ENCODE measurements at places on chromosomes 1 and 21. TPM values are rescaled to one million over a fixed set of nuclear protein-coding genes. Genes with fewer than 3 reads are reported as not detected.

DNA sequence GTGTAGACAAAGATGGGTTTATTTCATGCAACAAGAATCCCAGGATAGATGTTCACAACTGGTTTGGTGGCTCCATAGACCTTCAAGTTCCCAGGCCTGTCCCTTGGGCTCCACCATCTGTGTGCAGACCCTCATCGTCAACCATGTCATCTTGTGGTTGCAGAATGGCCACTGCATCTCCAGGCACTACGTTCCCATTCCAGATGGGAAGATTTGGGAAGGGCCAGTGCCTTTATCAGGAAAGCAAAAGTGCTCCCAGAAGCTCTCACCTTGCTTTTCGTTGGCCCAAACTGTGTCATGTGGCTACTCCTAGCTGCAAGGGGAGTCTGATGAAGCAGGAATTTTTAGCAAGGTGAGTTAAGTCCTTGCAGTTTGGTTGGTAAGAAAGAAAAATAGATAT, 12.8 kb downstream of the TMCC2 start:
- DNase-seq: no peak

- no peak for DNase-seq
These were observed 36.0 kb downstream of the ALG6 start for GRCh38 chr1:63403386-63403785.

DNA sequence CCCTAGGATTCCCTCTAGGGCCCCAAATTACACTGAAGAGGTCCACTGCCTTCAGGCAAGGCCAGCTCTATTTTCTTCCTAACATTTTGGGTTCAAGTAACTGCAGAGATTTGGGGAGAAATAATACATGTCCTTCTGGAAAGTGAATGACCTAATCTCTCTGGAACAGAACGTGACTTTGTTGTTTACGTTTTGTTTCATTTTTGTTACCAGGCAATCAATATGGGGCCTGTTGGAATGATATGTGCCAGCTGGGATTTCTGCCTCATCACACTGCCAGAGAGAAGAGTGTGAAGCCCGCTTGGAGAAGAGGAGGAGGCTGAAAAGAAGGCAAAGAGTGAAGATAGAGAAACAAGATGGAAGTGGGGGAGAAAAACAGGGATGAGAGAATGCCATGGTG, 116.7 kb downstream of the FASLG start:
- no peak for DNase-seq

DNA sequence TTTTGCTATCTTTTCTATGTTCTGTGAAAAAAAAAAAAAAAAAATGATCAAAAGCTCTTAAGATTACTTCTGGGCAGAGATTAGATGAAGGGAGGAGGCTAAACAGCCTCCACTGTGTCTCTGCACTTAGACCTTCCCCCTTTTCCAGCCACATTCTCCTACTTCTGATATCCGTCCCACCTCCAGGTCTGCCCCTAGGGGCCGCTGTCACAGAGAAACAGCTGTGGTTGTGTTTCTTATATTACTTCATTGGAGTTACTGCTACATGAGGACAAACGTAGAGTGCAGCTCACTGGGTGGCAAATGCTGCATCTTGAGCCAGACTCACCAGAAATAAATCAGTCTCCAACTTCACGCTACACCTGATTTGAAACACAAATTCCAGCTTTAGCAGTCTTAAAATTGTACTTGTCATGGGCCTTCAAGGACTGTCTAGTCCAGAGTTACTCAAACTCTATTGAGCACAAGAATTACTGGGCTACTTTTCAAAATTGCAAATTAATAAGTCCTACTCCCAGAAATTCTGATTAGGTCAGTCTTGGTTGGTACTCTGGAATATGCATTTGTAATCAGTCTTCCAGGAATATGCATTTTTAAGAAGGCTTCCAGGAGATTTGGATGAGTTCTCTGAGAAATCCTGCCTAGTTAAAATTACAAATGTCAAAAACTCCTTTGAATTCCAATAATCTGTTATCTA, 125.2 kb upstream of the PTBP2 start:
- DNase-seq: no peak

The RORC gene
- 0.14 TPM for total RNA-seq

GRCh38 chr1:228984646-228985631, 249.7 kb downstream of the RHOU start:
- DNase-seq: no peak
